ENCODE measurements at places on chromosomes 16 and 17.

- no peak for DNase-seq
These were observed 62.6 kb downstream of the TUBD1 start for GRCh38 chr17:59830007-59830630.

GRCh38 chr17:42891539-42892152 is 9.0 kb upstream of the G6PC1 start:
- no peak for DNase-seq

DNA sequence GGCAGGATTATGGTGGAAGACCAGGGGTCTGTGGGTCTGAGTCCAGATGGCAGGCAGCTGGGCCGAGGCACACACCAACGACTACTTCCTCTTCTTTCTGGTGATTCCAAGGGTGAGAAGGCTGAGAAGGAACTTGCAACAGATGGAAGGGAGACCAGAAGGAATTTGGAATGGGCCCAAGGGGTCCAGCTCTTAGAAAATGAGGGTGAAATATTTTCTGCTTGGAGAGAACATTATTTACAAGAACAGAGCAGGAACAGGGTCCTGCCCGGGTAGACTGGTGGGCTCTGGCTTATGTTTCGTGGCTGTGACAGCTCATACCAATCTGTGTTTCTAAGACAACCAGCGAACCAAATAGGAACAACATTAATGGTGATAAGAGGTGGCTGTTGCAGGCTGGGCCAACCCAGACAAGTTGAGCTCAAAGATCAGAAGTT is 36.6 kb downstream of the CCDC42 start:
- DNase-seq: no peak

- no peak for DNase-seq
These were observed 26.3 kb upstream of the SLC38A8 start for GRCh38 chr16:84068783-84069462.

GRCh38 chr16:12132290-12132689 is 155.8 kb downstream of the SNX29 start:
- DNase-seq: no peak

- DNase-seq: no peak
These were observed 6.6 kb upstream of the MIF4GD start for GRCh38 chr17:75277664-75278071.

DNA sequence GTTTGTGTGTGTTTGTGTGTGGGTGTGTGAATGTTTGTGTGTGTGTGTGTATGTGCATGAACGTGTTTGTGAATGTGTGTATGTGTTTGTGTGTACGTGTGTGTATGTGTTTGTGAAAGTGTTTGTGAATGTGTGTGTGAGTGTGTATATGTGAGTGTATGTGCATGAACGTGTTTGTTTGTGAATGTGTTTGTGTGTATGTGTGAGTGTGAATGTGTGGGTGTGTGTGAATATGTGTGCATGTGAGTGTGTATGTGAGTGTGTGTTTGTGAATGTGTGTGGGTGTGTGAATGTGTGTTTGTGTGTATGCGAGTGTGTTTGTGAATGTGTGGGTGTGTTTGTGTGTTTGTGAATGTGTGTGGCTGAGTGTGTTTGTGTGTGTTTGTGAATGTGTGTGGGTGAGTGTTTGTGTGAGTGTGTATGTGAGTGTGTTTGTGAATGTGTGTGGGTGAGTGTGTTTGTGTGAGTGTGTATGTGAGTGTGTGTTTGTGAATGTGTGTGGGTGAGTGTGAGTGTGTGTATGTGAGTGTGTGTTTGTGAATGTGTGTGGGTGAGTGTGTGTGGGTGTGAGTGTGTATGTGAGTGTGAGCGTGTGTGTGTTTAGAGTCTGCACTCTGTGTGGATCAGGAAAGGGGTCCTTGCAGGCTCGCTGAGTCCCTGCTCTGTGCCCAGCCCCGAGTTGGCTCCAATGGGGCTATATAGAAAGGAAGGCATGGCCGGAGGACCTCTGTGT is 890 bp upstream of the CD300A start:
- DNase-seq: no peak

DNA sequence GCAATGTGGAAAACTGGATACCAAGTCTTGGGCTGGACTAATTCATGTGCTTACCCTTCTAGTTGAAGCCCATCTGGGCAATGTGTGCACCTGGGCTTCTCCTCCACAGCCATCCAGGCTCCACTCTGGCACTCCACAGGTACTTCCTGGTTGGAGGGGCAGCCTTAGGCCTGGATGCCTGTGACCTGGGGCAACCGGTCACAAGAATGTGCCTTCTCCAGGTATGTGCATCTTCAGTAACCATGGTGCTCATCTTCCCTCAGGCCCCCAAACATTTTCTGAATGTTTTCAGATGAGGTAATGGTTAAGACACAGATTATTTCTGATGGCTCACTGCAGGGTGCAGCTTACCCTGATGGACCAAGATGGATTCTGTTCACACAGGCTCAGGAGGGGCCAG is 11.1 kb downstream of the C16orf86 start:
- no peak for DNase-seq

GRCh38 chr17:82145550-82146155 is 47.6 kb upstream of the FASN start:
- no peak for DNase-seq

DNA sequence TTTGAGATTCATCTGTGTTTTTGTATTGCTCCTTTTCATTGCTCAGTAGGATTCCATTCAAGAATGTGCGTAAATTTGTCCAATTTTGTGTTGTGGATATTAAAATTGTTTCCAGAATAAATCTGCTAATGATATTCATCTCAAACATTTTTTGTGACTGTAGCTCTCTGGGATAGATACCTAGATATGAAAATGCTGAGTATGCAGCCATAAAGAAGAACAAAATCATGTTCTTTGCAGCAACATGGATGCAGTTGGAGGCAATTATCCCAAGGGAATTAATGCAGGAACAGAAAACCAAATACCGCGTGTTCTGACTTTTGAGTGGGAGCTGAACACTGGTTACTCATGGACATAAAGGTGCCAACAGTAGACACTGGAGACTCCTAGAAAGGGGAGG is 40.2 kb upstream of the ATF7IP2 start:
- DNase-seq: no peak

DNA sequence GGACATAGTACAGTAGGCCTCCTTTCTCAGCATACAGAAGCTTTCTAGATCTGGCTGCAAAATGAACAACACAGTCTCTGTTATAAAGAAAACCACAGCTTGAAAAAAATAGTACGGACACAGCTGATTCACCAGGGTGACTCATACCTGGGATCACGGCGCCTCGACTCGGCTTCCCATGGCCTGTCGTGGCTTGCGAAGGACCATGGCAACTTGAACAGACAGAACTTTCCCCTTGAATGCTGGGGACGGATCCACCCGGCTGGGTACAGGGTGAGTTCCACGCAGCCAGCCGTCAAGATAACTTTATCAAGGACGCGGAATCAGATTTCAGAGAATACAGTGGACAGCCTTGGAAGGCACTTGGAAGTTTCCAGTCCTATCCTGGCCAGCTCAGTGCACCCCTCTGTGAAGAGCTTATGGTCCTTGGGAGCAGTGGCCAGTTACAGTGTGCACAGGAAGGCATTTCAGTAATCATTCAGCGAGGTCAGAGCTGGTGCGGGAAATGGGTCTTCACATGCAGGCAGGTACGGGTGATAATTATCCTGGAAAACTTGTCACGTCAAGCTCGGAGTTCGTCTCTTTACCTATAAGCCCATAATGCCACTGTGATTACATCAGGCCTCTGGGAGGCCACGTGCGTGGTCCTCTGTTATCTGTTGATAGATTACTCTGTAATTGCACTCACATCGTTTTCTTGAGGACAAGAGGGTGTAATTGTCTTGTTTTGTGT is 57.9 kb upstream of the MAF start:
- no peak for DNase-seq

DNA sequence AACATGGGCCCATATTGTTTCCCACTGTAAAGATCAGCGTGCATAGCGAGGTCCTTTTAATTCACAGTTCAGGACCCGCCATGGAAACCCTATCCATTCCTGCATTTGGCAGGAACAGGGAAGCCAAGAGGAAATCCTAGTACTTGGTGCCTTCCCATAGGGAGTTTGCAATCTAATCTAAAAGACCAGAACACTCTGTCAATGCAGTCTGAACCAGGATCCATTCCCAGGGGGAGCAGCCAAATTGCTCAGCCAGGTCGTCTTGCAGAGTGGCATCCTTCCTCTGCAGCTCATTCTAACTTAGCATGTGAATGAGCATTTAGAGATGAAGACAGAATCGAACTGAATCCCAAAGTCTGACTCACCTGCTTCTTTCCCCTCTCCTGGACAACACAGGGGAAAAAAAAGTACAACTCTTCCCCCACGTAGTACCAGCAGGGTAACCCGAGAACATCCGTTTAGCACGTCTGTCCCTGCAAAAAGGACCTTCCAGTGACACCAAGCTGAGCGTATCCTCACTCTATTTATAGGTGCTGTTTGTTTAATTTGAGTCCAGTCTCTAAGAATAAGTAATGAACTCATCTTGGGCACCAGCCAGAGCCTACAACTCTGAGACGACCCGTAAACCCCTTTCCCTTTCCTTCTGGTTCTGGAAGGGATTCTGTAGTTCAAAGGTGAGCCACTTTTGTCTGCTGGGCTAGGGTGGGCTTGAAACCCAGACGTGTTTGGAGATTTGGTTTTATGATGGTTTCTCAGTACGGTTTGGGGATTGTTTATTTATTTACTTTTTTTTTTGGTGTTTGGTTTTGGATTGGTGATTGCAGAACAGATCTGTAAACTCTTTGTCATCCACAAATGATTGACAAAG is 74.5 kb downstream of the ERCC4 start:
- no peak for DNase-seq

GRCh38 chr16:68031951-68032350 is 8.9 kb downstream of the DUS2 start:
- DNase-seq: no peak

Measured in dorsolateral prefrontal cortex (tissue), 122 donors.